ENCODE measurements at places on chromosomes 11 and 22.

- no peak for DNase-seq
These were observed 2.1 kb downstream of the DEAF1 start for GRCh38 chr11:692824-693414.

DNA sequence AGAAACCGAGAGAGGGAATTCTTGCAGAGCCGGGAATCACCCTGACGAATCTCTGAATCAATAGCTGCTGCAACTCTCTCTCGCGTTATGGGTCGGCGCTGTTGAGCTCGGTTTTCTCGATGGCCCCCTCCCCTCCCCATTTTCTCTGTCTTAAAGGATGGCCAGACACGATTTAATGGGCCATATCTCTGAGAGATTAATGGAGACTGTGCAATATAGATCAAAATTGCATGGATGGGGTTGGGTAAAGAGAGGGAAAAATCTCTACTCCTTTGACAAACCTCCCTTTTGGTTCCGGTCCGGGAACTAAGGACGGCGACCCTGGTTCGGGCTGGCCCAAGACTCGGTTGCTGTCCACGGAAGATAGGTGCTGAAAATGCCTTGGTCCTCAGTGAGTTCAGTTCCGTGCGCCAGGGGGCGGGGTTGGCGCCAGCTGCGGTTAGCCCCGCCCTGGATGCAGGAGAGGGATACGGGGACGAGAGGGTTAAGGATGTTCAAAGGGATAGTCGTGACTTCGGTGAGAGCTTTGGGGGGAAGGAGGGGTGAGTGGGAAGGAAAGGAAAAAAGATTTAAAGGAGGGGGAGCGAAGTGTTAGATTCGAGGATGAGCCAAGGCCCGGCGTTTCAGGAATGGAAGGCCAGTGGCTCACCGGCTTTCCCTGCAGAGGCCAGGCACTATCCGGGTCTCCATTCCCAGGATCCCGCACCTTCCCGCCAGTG, 103.6 kb upstream of the HSD17B12 start:
- DNase-seq = no peak

- DNase-seq = no peak
These were observed 14.1 kb upstream of the SYT8 start for GRCh38 chr11:1820463-1821325.

DNA sequence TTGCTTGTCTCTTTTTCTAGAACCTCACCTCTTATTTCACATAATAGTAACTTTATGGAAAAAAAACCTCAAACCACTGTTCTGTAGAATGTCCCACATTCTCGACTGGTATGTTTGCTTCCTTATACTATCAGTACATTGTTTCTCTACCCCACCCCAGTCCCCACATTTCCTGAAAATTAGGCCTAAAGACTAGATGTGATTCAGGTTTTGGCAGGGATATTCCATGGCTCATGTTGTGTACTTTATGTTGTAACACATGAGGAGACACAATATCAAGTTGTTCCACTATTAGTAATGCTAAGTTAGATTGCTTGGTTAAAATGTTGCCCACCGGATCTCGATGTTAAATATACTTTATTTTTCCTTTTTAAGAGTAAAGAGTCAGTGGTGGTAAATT, 34.7 kb downstream of the DDIAS start:
- no peak for DNase-seq

GRCh38 chr11:103779054-103779453, 257.4 kb upstream of the DDI1 start:
- no peak for DNase-seq

DNA sequence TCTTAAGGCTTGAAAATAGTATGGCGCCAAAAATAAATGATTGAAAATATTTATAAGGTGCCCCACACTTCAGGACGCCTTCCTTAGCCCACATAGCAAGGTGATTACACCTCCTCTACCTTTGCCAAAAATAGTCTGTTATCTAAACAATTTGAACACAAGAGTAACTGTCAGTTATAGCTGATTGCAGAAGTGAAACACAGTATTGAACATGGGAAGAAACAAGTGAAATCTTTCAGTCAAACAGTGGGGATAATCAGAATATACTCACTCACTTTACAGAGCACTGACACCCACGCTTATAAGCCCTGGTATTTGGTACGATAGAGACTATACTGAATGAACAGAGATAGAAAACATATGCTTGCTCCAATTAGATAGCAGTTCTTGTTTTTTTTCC, 203.1 kb downstream of the RAB38 start:
- no peak for DNase-seq

- DNase-seq = no peak
These were observed 20.5 kb upstream of the CCDC134 start for GRCh38 chr22:41779929-41780505.

GRCh38 chr11:73394416-73395296, 18.5 kb downstream of the RELT start:
- no peak for DNase-seq

Measured in stimulated activated CD4-positive, alpha-beta T cell treated with anti-CD3 and anti-CD28 coated beads, Interleukin-12 subunit alpha, Interleukin-12 subunit beta, amount 100 ng/mL, for 24 hours (primary cell).